ENCODE measurements at places on chromosomes 5 and 9.

- no peak for DNase-seq
Observed at GRCh38 chr5:171646102-171647042, 139.2 kb upstream of the SMIM23 start.

DNA sequence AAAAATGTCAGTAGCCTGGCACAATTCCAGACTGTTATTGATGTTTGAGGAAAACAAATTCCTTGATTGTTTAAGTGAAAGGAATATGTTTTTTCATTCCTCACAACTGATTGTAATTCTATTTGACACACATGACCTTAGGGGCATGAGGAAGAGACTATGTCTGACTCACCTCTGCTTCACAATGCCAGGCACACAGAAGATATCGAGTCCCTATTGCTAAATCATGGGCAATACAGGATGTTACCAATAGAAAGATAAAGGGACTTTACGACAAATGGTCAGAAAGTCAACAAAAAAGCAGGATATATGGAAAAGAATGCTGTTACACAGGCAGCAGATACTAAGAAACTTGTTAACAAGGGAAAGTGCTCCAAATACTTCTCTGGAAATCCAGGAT lies 1903.5 kb downstream of the EFNA5 start:
- DNase-seq = no peak

- DNase-seq = no peak
Observed at GRCh38 chr9:133707065-133707762, 30.9 kb downstream of the SARDH start.

DNA sequence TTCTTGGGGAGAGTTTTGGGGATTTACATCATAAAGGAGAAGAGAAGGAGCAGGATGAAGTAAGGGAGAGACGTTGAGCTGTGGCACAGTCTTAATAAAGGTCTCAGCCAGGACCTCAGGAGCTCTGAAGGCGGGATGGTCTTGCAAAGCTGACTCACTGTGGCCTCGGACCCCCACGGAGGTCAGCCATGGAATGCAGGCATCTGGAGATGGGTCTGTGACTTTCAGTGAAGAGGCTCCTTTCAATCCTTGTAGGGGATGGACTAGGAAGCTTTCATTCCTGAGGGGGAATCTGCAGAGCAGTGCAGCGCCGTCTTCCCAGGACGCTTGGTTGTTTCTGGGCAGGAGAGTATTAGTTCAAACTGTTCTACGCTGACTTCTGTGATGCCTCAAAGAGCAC lies 65.7 kb upstream of the BASP1 start:
- DNase-seq = no peak

GRCh38 chr5:140113180-140113698 lies 670 bp upstream of the PURA start:
- DNase-seq = no peak

DNA sequence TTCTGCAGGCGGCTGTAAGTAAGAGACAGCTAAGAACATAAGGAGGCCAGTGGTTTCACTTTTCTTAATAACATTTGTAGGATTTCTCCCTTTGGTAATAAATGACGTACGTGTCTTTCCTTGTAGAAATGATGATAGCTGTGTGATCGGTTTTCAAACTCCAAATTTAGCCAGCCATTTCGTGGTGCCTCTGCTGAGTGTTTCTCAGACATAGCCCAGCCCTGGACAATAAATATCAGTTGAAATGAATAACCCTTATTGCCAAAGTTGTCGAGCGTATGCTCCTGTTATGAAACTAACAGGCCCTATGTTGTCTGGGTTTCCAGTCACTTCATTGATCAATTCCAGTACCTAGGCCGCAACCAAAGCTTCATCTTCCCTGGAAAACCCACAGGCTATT lies 75.0 kb upstream of the MSX2 start:
- DNase-seq = no peak

DNA sequence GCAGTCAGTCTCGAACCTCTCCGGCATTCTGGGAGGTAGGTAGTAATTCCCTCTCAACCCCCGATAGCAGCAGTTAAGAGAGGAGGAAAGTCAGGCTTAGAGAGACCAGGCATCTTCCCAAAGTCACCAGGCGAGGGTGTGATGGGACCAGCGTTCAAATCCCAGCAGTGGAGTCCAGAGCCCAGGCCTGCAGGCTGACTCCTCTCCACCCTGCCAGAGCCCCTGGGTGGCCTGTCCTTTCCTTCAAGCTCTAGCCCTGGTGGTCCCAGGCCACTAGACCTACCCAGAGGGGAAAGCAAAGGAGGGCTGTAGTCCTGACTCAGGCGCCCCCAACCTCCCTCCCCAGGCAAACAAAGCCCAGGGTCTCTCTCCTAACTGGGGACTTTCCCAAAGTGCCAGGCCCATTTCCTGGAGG lies 4.2 kb upstream of the NR5A1 start:
- no peak for DNase-seq

DNA sequence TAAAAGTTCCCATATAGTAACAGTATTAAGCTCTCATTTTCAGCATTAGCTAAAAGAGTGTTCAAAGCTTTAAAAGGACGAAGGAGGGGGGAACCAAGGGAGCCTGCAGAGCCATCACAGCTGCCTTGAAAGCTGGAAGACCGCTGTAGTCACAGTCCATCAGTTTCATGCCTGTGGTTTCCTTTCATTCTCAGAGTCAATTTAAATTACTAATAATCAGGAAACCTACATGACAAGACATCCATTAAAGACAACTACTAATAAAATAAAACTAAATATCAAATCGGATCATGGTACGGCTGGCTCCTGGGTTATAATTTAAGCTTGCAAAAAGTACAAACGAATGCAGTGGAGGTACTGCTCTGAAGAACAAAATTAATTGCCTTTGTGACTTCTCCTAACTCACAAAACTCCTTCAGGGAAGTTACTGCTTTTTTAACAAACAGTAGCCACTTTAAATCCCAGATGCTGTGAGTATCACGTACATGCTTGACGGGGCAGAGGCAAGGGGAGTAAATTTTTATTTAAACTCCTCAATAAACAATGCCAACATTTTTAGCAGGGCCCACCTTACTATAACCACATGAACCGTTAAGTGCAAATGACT lies 213.5 kb downstream of the DENND1A start:
- no peak for DNase-seq
